ENCODE measurements at places on chromosomes 7 and 10.

GRCh38 chr7:154767142-154767541, 235.8 kb downstream of the PAXIP1 start:
- DNase-seq, result no peak

GRCh38 chr7:236967-237366, 44.6 kb downstream of the FAM20C start:
- no peak for DNase-seq

DNA sequence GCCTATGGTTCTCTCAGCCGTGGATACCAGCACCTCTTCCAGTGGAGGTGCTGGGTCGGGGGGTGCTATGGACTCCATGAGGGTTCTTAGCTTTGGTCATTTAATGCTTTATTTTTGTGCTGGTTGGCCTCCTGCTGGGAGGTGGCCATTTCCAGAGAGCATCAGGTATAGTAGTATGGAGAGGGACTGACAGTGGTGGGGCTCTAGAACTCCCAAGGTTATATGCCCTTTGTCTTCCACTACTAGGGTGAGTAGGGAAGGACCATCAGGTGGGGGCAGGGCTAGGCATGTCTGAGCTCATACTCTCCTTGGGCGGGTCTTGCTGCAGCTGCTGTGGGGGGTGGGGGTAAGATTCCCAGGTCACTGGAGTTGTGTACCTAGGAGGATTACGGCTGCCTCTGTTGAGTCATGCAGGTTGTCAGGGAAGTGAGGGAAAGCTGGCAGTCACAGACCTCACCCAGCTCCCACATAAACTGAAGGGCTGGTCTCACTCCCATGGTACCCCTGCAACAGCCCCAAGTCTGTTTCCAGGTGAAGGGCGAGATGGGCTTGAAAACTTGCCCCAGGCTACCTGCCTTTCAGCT, 763.2 kb upstream of the LRRTM3 start:
- DNase-seq, result no peak

- no peak for DNase-seq
Observed at GRCh38 chr10:28587970-28588290, 55.0 kb downstream of the WAC start.

- no peak for DNase-seq
Observed at GRCh38 chr10:55098452-55098851, 297.4 kb upstream of the PCDH15 start.

GRCh38 chr10:121339114-121339513, 259.1 kb downstream of the FGFR2 start:
- DNase-seq, result no peak
